Esophagus squamous epithelium (tissue), 5 donors: ENCODE measurements at places on chromosomes 11 and 22.

DNA sequence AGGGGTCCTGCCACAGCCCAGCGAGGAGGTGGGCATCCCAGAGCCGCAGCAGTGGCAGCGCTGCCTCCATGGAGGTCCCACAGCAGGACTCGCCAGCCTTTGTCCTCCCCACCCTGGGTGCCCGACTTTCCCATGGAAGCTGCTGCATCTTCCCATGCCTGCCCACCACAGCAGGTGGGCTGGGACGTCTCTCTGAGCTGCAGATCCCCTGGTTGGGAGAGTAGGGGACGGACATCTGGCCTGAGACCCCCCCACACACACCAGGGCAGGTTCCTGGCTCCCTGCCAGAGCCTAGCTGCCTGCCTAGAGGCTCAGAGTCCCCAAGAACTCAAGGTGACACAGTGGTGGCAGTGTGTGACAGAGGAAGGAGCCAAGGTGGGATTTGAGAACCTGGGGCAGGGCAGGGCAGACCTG lies 21.5 kb upstream of the PRR5 start:
- DNase-seq: no peak

DNA sequence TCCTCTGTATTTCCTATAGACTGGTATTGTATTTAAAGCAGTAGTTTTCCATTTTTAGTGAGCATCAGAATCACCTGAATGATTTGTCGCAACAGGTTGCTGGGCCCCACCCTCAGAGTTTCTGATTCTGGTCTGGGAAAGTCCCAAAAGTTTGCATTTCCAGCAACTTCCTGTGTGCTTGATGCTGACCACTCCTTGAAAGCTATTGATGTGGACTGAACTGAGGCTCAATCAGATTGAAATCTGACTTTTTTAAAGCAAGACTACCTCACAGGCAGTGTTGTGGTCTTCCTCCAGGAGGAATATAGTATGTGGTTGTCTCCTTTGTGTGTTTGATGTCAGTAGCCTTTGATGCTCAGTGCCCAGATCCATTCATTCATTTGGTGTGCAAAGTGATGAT lies 17.2 kb upstream of the MPZL2 start:
- no peak for DNase-seq

GRCh38 chr22:31344578-31345330 lies 1.4 kb downstream of the PATZ1 start:
- no peak for DNase-seq

DNA sequence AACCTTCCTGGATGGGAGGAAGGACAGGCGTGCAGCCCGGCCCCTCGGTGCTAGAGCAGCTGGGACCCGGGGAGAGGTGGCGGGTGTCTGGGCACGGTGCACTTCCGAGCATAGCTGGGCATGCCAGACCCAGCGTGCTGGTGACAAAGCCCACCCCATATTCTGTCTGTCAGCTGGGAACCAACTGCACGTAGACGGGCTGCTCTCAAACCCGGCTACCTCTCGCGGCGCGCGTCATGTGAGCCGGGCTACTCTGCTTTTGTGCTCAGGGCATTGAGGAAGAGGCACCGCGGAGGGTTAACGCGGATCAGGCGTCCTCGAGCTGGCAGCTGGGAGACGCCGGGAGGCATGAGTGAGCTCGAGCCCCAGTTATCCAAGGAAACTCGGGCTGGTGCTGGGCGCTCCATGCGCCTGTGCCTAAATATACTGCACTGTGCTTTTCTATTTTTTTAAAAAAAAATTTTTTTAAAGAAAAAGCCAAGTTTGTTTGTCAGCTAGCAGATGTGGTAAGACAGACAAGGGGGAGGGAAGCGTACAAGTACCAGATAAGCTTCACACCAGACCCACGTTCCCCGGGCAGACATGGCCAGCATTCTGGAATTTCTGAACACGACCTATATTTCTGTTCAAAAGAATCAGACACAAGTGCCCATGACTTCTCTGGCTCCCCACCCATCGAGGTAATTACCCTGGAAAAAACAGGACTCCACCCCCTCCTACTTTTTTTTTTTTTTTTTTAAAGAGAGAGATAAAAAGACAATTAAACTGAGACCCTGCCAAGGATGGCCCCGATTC lies 425.6 kb downstream of the SHANK2 start:
- DNase-seq: no peak
